ENCODE measurements at places on chromosomes 2 and 18.

DNA sequence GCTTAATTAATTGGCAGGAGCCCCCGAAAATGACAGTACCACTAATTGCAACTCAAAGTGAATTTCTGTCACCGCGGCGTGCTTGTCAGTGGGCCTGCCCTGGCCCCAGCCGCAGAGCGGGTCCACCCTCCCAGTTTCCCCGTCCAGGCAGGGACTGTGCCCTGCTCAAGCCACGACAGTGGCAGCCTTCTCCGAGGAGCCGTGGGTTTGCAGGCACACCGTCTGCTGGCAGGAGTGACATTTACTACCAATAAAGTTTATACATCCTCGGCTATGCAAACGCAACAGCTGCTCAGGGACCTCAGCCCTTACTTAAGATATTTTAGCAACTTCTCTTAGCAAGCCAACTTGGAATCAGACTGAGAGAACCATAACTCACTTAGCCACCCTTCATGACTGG is 112.7 kb downstream of the GBX2 start:
- DNase-seq, result no peak

DNA sequence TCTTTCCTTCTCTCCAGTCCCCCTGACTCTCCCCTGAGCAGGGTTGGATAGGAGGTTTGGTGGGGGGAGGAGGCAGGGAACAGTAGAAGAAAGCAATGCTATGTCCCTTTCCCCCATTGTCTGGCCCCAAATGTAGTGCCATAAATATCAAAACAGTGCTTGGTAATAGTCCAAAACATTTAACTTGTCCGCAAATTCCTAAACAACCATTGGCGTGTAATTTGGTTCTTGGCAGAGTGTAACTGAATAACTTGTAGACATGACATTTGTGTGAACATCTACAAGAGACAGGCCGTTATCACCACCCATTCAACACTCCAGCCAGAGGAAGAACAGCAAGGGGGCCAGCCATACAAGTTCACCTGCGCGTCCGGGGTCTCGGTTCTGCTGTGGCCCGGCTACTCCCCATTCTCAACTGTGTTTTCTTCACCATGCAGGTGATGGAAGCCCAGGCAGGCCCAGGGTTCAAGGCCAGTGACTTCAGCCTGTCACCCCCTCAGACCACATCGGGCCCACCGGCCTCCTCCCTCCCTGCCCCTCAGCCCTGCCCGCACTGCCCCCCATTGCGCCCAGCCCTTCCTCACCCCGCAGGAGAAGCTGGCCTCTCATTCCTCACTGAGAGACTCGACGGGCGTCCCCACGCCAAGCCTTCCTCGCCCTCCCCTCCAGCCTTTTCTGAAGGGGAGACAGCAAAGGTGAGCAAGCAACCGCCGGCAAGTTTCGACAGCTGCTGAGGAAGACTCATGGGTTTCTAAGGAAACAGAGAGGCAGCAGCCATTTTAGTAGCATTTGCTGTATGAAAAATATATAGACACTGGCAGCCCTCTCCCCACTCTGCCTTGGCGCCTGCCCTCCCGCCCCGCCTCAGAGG is 699 bp upstream of the RAPGEF4 start:
- no peak for DNase-seq

GRCh38 chr2:32946314-32947075 is at the start of gene LTBP1:
TSS of gene LTBP1 (plus strand) at chr2:32946953. CDS start at chr2:32947325, 372 bp downstream.
- DNase-seq, result peak; percentile 69

GRCh38 chr2:85457043-85457442 is 38.5 kb downstream of the SH2D6 start:
- no peak for DNase-seq

- peak; percentile 39 for DNase-seq
Measured at GRCh38 chr2:1546023-1546591, 132.8 kb downstream of the TPO start.

GRCh38 chr18:79493211-79493800 is 97.6 kb downstream of the NFATC1 start:
- DNase-seq, result no peak
